ENCODE measurements at places on chromosomes 4 and X.

DNA sequence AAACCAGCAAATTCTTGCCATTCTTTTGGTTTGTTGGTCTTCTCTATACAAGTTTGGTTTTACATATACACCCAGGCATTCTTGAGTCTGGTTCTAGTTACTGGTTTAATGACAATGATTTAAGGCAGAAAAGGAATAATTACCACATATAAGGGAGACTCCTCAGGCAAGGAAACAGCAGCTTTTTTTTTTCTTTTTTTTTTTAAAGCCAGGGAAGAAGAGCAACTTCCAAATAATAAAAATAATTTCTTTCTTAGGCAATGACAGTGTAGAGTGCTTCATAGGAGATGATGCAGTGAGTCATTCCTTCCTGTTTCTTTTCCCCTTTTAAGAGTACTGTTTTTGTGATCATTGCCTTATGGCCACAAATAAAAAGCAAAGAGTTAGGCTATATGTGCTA lies 289.7 kb downstream of the DKK2 start:
- DNase-seq, result no peak

- no peak for DNase-seq
These were observed 52.7 kb downstream of the ADGRA3 start for GRCh38 chr4:22463179-22463578.

GRCh38 chr4:114734594-114734993 lies 136.0 kb downstream of the UGT8 start:
- no peak for DNase-seq

DNA sequence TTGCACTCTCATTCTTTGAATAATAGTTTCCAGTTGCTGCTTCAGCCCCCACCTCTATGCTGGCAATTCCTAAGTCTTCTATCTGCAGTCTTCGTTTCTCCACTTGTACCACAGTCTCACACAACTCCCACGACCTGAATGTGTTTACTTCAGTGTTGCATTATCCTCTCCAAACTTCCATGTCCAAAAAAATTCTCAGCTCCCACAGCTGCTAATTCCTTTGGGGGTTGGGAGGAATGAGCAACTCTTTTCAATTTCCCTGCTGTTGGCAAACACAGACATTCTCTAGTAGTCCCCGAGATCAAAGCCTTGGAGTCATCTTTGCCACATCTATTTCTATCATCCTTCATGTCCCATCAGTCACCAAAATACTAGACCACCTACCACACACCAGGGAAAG lies 14.4 kb upstream of the CDS1 start:
- DNase-seq, result no peak

DNA sequence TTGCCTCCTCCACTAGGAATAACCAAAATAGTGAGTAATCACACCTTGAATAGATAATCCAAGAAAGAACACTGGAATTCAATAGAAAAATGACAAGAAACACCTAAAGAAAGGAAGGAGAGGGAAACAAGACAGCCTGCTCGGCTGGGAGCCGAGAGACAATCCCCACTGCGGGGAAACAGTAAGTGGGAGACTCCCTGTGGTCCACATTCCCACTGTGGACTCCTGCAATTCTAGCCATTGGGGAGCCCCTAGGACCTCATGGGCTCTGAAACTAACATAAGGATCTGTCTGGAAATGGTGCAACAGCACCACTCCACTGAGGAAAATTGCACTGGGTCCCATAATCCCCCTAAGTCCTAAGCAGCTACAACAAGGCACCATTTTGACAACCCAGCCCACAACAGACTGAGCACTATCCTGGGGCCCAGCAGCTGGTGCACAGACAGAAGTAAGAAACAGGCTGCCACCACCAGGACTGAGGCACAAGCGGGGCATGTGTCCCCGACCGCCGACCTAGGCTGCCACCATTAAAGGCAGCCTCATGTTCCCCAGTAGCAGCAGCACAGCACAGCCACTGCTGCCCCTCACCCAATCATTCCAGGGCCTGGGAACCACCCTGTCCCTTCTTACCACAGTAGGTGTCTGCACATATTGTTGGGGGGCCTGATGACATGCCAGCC lies 14.2 kb downstream of the LRBA start:
- no peak for DNase-seq

DNA sequence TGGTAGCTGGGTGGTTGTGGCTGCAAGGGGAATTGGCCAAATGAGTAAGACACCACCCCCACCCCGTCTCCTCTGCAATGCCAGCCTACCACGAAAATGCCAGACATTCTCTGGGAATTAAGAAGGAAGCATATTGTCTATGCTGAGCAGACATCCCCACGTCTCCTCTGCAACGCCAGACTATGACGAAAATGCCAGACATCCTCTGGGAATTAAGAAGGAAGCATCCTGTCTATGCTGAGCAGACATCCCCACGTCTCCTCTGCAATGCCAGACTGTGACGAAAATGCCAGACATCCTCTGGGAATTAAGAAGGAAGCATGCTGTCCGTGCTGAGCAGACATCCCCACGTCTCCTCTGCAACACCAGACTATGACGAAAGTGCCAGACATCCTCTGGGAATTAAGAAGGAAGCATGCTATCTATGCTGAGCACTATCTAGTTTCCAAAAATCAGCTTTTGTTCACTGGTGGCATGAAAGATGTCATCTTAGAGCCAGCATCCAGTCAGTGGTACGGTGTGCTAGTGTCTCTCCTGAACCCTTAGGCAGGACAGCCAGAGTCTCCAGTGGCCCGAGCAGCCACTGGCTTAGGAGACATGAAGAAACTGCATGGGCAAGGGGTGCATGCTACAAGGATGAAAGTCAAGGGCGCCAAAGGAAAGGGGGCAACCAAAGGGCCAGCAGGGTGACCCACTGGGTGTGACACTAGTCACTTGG lies 339.8 kb upstream of the FRG1 start:
- DNase-seq, result no peak

- no peak for DNase-seq
These were observed 48.6 kb downstream of the GPC4 start for GRCh38 chrX:133366735-133367134.

GRCh38 chr4:160372390-160372789 lies 1269.5 kb downstream of the RAPGEF2 start:
- DNase-seq, result no peak

- DNase-seq, result no peak
These were observed 577.0 kb downstream of the FAT4 start for GRCh38 chr4:125891597-125892258.

DNA sequence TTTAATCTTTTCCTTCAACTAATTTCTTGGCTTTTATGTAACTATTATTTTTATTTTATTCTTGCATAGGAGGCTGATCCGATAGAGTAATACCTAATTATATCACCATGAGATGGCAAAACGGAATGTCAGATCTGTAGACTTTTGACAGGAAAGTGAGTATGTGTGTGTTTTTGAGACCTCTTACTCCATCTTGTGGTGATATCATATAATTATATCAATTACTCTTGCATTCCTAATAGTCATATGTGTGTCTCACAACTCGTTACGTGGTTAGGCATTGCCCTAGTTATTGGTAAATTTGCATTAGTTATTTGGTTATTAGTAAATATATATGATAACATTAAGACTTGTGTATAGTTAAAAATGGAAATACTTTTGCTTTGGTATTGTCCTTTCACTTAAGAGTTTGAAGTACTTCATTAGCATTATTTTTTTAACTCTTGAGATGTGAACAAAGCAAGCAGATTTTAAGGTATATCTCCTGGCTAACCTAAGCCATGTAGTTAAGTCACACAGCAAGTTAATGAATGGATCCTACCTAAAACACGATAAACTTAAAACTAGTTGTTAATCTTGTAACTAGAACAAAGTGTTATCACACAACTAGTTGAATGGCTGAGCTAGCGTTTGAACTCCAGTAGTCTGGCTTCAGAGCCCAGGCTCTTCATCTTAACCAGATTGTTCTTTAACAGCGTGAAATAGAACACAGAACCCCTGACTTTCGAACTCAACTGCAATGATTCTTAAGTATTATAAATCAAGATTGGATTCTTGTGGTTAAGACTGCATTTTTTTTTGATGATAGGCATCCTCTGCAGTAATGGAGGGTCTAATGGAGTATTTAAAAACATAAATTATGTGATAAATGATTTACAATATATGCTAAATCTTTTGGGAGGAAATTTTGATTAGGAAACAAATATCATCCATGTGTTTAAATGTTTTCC lies 67.1 kb downstream of the PGRMC2 start:
- no peak for DNase-seq

GRCh38 chr4:4387531-4388310 lies 819 bp downstream of the NSG1 start:
- DNase-seq, result no peak

- DNase-seq, result no peak
These were observed 236.0 kb downstream of the ANK2 start for GRCh38 chr4:113285501-113285900.

DNA sequence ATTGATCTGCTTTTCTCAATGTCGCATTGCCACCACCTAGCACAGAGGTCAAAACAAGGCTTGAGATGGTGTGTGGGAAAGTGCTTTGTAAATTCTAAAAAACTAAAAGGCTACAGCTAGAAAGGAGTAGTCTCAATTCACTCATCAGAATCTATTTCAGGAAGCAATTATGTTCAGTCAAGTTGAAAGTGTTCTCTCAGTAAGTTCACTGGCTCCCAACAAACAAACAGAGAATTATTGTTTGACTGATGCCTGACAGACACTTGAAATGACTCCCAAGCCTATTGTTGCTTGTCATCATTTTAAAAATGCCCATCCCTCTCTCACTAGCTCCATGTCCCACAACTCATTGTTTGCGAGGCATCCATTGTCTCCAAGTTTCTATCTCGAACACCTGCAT lies 419.6 kb upstream of the CPEB2 start:
- no peak for DNase-seq

DNA sequence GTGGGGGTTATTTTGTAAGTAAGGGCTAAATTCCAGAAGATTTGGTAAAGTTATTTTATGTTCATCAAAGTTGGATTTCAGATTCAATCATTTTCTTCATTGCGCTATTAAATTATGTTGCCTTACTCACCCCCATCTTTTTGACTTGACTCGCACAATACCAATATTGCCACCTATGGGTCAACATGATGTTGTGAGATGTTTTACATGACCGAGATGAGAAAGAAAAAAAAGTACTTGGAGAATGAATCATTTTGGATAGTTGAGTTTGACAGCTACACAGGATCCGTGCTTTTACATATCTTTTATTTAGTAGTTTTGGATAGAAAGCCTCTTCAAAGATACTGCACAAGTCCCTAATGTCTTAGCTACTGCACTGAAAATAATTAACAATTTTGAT lies 224.2 kb upstream of the EMCN start:
- no peak for DNase-seq

DNA sequence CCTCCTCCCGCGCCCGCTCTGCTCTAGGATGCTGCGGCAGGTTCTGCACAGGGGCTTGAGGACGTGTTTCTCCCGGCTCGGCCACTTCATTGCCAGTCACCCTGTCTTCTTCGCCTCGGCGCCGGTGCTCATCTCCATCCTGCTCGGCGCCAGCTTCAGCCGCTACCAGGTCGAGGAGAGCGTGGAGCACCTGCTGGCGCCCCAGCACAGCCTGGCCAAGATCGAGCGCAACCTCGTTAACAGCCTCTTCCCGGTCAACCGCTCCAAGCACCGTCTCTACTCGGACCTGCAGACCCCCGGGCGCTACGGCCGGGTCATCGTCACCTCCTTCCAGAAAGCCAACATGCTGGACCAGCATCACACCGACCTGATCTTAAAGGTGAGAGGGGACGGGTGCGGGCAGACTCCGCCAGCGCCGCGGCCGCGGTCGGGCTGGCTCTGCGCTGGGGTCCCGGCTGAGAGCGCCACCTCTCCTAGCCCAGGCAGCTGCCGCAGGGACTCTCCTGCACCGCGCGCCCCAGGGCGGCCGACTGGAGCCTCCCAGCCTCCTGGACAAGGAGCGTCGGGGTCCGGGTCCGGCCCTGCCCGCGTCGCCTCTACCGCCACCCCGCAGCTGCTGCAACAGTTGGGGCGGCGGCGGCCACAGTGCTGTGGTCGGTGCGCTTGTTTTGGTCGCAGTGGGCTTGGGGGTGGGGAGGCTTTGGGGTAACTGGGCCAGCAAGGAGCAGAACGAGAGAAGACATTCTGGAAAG lies at the start of gene PTCHD1:
Gene PTCHD1 (plus strand): TSS at position 2 of the 752 bp plus-strand sequence. CDS start 27 bp downstream, at position 29.
- DNase-seq, result no peak

GRCh38 chr4:186900984-186901383 lies 177.3 kb upstream of the FAT1 start:
- DNase-seq, result no peak

- peak; percentile 18 for DNase-seq
These were observed 20.4 kb upstream of the TENM3 start for GRCh38 chr4:182222766-182223165.

DNA sequence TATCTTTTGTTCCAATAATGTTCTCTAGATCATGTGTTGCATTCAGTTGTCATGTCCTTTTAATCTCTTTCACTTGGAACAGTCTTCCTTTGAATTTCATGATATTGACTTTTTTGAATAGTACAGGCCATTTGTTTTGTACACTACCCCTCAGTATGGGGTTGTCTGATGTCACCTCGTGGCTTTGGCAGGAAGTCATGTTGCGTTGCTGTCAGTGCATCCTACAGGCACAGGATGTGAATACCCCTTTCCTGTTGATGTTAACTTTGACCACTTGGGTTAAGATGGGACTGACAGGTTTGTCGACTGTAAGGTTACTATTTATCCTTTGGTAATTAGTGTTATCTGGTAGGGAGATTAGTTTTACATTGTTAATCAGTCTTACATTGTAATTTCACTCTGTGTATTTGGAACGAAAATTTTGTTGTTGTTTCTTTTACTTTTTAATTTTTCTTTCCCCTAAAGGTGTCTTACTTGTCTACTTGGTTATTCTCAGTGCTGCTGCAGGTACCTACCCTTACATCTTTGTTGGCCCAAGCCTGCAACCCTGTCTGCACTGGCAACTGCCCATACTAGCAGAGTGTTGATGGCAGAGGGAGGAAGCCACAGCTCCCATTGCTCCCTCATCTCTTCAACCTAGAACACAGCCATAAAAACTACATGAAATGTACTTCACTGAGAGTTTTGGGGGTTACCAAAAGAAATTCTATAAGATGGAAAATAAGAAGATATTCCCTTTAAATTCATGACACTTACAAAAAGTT lies 14.7 kb upstream of the ATP8A1 start:
- no peak for DNase-seq

DNA sequence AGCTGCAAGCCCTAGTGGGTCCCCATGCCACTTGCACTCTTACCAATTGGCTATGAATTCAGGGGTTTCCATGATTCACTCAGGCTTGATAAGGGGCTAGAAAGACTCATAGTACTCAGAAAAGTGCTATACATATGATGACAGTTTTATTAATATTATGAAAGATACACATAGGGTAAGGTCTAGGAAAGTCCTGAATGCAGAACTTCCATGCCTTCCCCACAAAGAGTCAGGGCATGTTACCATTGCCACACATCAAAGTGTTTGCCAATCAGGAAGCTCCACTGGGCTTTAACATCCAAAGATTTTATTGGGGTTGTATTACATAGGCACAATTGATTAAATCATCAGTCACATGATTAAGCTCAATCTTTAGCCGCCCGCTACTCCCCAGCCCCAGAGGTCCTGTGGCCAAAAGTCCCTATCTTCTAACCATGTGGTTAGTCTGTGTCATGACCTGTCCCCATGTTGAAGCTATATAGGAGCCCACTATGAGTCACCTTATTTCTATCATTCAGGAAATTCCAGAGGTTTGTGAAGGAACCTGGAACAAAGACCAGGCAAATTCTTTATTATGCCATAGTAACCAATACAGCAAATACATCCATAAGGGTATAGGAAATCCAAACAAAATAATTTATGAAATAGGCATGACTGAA lies 635.6 kb downstream of the STPG2 start:
- DNase-seq, result no peak
